Cortex of kidney (tissue), 1 donor: ENCODE measurements at places on chromosomes 11 and 22.

GRCh38 chr22:40932396-40932795 lies 18.8 kb upstream of the RBX1 start:
- DNase-seq: no peak

DNA sequence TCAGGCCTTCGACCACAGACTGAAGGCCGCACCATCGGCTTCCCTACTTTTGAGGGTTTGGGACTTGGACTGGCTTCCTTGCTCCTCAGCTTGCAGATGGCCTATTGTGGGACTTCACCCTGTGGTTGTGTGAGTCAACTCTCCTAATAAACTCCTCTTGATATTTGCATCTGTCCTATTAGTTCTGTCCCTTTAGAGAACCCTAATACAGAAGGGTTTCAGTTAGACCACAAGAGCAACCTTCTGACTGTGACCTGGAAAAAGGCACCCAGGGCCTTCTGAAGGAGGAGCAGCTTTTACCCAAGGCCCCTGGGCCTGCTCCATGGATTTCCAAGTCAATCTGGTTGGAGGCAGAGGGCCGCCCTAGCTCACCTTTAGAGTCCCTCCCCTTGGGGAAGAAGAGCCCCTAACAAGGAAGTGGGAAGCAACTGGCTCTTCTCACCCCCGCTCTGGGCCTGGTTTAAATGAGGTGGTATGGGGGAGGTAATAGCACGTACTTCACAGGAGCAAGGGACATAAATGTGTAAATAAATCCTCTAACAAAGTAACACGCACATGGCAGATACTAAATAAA lies 11.2 kb upstream of the CHST1 start:
- DNase-seq: no peak

DNA sequence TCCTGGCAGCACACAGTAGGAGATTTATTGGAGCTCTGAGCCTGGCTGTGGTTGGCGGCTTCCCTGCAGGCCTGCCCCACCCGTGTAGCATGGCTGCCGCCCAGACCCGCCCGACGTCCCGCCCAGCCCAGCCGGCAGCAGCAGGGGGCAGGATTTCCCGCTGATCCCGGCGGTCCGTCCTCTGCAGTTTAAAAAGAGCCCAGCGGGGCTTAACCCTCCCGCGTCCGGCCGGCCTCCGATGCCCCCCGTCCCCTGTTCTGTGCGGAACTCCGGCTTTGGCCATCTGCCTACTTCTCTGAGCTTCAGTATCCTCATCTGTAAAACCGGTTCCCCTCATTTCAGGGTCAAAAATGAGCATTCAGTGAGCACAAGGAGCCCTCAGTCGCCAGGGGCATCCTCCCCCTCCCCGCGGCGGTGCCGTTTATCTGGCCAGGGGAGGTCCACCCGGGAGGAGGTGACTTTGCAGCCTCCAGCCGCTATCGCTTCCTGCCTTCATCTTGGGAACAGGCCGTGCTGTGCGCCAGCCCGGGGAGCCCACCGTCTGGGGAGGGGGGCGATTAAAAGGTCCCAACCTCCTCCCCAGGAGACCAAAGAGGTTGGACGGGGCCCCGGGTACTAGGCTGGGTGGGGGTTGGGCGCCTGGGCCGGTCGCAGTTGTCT lies at the start of gene GAS2L1:
TSS of gene GAS2L1 (plus strand) at position 476 of the 660 bp plus-strand sequence. CDS start 1,456 bp downstream, outside the sequence.
- no peak for DNase-seq

GRCh38 chr11:71936825-71937224 lies 8.0 kb downstream of the RNF121 start:
- DNase-seq: no peak

DNA sequence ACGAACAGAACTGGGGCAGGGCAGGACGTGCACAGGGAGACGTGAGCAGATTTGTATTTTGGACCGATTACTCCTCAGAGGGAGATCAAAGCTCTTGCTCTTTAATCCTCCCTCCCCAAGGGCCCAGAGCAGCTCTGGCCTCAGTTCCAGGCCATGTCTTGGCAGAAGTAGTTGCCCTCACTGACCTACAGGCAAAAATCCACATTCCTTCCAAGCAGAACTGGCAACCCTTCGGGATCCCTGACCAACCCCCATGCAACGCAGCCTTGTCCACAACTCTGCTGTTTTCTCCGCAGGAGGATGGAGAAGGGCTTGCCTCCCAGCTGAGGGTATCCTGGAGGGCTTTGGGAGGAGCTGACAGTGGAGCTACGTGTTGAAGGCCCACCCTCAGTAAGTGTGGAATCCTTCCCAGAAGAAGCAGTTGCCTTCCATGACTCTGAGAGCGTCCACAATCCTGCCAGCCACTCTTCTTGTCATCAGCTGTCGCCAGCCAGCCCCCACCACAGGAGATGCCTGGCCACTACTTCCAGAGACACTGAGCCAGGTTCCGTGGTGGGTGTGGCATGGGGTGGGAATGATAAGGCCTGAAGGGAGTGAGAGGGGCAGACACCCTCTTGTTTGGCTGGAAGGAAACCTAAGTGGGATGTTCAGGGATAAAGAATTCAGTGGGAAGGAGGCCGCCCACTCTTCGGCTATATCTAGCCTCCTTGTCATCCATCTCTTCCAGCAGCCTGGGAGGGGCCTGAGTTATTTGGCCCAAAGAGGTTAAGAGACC lies 68.1 kb downstream of the PDE2A start:
- no peak for DNase-seq

DNA sequence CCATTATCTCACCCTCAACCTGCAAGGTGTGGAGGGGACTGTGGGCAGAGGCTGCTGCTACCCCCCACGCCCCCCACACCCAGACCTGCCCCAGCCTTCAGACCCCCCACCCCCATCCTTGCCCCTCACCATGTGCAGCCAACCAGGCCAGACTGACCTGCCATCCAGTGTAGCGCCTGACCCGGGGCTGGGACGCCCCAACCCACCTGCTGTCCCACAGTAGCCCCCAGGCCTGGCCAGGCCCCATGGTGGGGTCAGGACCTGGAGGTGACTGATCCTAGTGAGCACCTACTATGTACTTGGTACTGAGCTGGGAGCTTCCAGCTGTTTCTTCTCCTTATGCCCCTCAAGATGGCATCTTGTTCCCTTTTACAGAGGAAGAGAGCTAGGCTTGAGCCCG lies 113.1 kb downstream of the CACNA1I start:
- DNase-seq: no peak

GRCh38 chr22:31488988-31489617 lies 539 bp downstream of the EIF4ENIF1 start:
- no peak for DNase-seq

DNA sequence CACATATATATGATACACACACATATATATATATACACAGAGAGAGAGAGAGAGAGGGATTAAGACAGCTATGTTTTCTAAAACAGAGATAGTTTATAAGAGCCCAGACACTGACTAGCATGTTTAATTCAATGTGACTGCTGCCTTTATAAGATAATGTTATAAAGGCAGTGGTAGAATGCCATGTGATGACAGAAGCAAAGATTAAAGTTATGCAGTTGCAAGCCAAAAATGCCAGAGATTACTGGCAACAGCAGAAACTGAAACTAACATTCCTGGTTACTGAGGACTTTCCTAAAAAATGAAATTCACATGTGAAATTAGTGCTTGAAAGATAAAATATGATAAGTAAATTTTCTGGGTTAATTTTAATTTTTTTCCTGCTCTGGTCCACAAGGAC lies 1888.9 kb downstream of the LRRC4C start:
- no peak for DNase-seq

GRCh38 chr11:76216536-76217325 lies 10.4 kb upstream of the WNT11 start:
- DNase-seq: no peak

- DNase-seq: no peak
These were observed 51.7 kb downstream of the TECTA start for GRCh38 chr11:121152764-121153163.

GRCh38 chr11:66002648-66003225 lies 434 bp downstream of the BANF1 start:
- DNase-seq: no peak

DNA sequence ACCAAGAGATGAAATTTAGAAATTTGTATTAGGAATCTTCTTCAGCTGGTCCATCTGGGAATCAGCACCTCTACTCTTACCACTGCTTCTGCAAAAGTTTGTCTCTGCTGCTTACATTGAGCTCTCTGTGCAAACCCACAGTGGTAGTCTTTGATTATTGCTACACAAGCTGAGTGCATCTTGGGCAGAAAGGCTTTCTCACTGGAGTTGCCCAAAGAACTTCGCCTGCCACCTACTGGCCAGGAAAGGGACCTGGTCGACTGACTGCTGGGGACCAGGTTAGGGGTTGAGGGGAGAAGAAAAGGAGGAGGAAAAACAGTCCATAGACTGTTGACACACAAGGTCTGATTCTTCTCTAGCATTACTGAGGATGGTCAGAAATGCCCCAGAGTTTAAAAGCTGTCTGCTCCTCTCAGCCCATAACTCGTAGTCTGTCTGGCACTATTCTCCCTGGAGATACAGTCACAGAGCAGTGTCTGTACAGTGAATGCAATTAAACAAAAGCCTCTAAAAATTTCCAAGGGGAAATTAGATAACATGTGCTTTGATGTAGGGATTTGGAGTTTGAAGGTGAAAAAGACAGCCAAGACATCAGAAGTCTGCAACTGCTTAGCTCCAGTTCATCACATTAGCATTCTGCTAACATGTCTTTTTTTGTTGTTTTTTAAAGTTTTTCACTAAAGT lies 215.0 kb upstream of the CTSC start:
- DNase-seq: no peak

DNA sequence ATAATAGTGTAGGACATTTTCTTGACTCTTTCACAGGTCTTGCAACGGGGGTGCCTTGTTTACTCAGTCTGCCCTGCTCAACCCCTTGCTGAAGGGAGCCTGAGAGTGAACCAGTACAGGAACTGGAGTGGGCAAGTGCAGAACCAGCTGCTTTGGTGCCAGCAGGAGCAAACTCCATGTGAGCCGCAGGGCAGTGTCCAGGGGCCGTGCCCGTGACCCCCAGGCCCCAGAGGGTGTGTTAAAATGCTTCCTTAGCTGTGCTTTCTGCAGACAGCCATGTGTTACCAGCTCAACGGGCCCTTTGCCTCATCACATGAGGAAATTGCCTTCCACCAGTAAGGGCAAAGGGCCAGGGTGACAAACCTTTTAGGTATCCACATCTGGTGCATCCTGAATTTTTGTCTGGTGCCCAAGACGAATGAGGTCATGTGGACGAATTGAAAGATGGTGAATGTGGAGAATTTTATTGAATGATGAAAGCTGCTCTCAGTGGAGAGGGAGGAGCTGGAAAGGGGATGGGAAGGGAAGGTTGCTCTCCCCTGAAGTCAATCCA lies 53.6 kb upstream of the OR5D13 start:
- no peak for DNase-seq

- no peak for DNase-seq
These were observed 275.8 kb downstream of the FAT3 start for GRCh38 chr11:92500453-92500852.

GRCh38 chr11:122633219-122633829 lies 22.2 kb upstream of the UBASH3B start:
- DNase-seq: no peak

GRCh38 chr11:69376155-69377028 lies 82.4 kb downstream of the MYEOV start:
- DNase-seq: no peak

- no peak for DNase-seq
These were observed 37.6 kb downstream of the RIBC2 start for GRCh38 chr22:45450921-45451651.

DNA sequence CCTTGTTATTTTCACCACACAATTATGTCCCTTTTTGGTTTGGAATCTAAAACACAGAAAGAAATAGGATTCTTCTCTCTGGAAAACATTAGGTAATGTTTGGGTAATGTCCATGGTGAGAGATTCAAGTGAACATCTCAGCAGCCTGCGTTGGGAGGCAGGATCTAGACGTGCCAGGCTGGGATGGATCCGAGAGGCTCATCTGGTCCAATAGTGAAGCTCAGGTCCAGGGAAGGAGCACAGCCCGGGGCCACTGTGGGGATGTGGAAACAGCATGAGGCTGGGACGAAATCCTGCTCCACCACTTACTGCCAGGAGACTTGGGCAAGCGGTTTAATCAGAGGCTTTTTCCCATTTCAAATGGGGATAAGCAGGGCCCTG lies 109.9 kb downstream of the CSNK2A3 start:
- DNase-seq: no peak

- no peak for DNase-seq
These were observed 6.6 kb downstream of the ZBTB16 start for GRCh38 chr11:114066046-114066648.

- no peak for DNase-seq
These were observed 28.5 kb upstream of the DDX6 start for GRCh38 chr11:118819334-118820024.

GRCh38 chr11:15871904-15872626 lies 484.3 kb downstream of the SOX6 start:
- DNase-seq: no peak

DNA sequence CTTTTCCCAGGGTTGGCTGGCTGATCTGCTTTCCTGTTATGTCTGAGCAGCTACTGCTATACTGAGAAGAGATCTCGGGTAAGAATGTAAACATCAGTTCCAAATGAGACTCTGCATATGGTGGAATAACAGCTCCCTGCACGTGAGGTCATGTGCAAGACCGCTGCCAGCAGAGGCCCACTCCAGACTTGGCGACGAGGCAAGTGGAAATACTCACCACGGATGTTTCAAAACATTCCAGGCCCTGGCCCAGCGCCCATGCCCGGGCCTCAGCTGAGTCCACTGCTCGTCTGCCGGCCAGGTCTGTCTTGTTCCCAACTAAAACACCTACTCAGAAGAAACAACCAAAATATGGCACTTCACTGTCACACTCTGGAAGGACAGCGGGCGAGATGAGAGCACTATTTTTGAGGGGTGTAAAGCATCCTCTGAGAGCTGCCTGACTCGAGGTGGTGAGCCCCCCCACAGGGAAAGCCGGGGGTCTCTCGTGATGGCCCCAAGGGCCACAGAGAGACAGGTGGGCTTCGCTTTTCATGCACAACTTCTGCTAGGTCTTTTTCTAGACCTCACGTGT lies 13.1 kb downstream of the IFT27 start:
- no peak for DNase-seq

DNA sequence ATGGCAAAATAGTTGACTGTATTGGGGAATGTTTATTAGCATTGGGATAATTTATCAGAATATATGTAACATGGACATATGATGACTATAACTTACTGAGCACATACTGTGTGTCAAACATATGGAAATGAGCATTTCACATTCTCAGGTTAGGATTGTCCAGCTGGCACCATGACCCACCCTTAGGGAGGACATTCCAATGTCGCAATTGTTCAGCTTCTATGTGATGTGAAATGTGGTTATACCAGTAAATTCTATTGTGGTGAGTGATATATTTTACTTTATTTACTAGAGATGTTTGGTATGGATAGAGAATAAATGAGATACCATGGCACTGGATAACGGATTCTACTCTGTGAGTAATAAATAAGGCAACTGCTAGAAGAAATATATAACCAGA lies 50.4 kb downstream of the OR4A47 start:
- DNase-seq: no peak
